Head of caudate nucleus (tissue), 42 donors: ENCODE measurements at places on chromosomes 7 and 10.

- peak; percentile 90 for DNase-seq
These were observed 47.8 kb downstream of the STRA8 start for GRCh38 chr7:135281363-135281949.

DNA sequence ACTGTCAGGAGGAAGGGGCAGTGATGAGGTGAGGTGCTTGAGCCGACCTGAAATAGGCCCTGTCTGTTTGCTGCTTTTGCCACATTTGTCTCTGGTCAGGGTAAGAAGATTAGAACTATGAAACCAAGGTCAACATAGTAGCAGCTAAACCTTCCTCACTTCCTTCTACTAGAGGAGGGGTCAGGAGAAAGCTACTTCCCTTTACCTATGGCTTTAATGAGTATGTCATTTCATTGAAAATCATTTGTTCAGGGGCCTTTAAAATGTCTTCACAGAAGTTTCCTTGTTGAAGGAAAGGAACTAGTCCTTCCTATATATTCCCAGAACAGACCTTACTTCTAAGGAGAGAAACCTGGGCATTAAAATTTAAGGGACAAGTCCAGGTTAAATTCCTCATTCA is 19.0 kb downstream of the HYAL4 start:
- no peak for DNase-seq

DNA sequence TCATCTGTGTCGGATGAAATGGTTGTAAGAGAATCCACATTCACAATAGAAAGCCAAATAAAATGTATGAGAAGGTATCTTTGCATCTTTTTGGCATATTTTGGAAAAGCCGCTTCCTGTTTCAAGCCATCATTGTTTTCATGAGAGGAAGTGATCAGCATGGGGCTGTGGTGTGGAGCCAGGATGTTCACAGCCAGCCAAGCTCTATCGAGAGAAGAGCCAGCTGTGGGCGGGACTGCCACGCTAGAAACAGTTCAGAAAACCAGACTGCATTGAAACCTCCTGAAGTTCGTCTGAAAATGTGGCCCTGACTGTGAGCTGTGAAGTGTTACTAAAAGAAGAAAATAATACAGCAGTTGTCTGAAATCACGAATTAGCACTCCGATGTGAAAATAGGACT is 21.2 kb upstream of the NPS start:
- peak; percentile 55 for DNase-seq

DNA sequence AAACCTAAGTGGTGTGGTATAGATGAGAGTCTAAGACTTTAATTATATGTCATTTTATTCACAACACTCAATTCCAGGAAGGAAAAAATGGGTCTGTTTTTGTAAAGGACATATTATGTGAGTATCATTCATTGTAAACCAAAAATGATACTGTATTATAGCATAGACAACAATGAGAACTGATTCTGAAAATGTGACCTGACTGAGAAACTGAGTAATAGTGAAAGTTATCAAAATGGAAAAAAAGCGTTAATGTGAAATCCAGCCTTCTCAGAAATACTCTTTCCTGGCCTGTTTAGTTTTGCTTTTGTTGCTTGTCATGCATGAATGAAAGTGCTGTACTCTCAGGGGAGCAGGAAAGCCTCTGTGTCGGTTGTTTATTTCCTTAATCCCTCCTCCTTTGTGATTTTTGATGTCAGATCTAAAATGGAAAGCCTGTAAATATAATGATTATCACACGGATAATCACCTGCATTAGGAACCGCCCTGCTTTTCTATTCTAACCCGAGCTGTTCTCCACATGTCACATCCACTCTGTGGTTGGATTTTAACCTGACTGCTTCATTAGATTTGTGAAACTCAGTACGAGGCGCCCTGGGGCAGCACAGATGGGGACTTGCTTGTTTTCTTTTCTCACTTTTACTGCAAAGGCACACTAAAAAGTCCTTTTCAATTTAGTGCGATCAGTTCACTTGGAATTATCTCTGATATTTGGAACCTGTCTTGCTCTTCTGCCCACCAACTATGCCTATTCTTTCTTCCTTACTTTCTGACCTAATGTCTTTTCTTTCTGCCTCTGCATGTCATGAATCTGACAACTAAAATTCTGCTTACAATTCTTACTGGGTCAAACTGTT is 240.9 kb upstream of the KAT6B start:
- peak; percentile 8 for DNase-seq

DNA sequence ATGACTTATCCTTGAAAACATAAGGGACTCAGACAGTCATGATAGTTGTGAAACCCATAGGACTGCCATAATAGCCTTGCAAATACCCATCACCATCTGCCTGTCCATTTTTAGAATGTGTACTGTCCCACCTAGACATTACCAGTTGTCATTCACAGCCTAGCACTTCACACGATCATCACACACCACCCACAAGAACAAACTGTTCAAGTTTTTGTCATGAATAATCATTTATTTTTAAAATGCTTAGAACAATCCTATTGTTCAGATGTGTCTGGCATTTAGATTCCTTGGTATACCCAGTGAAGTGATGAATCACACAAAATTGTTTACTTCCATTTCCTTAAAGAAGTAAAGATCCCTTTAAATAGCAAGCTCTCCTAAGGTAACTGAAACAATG is 46.6 kb downstream of the CCDC3 start:
- DNase-seq: no peak

- DNase-seq: no peak
These were observed 51.8 kb upstream of the CHST3 start for GRCh38 chr10:71912431-71912830.

GRCh38 chr10:44313761-44314165 is 71.1 kb downstream of the CXCL12 start:
- DNase-seq: no peak

GRCh38 chr7:127850195-127850594 is 181.0 kb downstream of the LRRC4 start:
- no peak for DNase-seq

GRCh38 chr7:47724335-47724982 is 142.5 kb upstream of the TNS3 start:
- no peak for DNase-seq

- DNase-seq: no peak
These were observed 138.9 kb upstream of the COBL start for GRCh38 chr7:51455513-51455912.

DNA sequence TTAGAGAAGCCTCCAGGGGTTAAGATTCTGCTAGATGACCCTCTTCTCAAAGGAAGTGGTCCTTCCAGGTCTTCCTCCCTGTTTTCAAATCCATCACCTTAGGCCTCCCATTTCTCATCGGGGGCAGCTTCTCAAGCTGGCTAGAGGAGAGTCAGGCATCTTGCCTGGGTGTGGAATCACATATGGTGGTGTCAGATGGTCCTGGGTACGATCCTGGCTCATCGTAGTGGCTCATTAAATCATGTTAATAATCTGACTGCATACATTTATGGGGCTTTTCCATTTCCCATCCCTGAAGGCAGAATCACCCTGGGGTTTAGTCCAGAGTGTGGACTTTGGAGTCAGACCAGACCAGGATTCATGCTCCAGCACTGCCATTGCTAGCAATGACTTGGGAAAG is 132.6 kb downstream of the RPS24 start:
- no peak for DNase-seq

DNA sequence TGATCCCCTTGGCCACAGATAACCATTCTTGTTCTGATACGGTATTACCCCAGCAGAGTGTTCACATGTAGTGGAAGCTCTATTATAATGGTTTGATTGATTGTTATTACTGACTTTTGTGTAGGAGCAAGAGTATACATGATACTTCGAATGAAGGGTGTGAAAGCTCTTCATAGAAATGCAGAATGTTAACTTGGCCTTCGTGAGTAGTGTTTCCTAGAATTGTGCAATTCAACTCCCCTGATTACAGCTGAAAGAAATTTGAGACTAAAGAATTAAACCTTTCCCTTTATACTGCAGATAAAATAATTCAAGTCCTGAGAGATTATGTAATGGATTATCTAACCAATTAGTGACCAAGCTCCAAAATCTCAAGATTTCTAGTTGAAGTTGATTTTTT is 38.2 kb downstream of the MKLN1 start:
- DNase-seq: no peak

- DNase-seq: no peak
These were observed 64.3 kb downstream of the FAM204A start for GRCh38 chr10:118277871-118278270.

GRCh38 chr7:151923097-151923876 is 33.0 kb upstream of the GALNTL5 start:
- no peak for DNase-seq

DNA sequence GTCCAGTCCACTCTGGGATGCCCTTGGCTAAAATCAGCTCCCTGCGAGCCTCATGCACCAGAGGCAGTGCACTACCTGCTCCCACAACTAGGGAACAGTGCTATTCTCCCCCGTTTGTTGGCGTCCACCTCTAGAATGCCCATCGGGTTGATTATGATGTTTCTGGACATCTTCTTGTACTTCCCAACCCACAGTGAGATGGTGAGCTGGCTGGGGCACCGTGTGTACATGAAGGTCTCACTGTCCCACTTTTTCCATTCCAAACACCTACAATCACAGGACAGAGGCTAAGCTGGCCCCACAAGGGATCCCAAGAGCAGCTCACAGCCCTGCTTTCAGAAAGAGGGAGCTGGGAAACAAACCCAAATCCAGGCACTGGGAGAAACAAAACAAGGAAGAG is 126.2 kb upstream of the ZNF92 start:
- DNase-seq: no peak

DNA sequence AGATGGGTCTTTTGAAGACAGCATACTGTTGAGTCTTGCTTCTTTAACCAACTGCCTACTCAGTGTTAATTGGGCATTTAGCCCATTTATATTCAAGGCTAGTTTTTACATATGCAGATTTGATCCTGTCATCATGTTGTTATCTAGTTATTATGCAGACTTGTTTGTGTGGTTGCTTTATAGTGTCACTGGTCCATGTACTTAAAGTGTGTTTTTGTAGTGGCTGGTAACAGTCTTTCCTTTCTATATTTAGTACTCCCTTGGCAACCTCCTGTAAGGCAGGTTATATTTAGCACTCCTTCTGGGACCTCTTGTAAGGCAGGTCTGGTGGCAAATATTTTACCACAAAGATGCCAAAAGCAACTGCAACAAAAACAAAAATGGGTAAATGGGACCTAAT is 66.7 kb downstream of the TES start:
- DNase-seq: no peak

DNA sequence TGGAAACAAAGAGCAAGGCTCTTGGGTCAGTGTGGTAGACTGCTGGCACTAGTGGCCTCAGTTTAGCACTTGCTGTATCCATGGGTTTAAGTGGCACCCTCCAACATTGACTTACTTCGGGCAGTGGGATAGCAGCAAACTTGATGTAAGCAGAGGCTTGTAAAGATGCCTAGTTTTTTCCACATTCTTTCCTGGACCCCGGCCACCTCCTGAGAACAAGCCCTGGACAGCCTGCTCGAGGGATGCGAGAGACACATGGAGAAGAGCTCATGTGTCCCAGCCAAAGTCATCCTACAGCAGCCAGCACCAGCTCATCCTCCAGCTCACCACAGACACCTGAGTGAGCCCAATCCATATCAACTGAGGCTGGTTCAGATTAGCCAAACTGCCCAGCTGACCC is 142.7 kb upstream of the PCBD1 start:
- DNase-seq: no peak

- peak; percentile 60 for DNase-seq
These were observed at the start of gene LAMB1 for GRCh38 chr7:108002726-108003598. Gene LAMB1, minus strand, starts transcription at chr7:108003161. Its CDS starts 276 bp downstream, at chr7:108002885.

GRCh38 chr10:131444862-131445461 is 133.4 kb upstream of the TCERG1L start:
- DNase-seq: peak; percentile 14

DNA sequence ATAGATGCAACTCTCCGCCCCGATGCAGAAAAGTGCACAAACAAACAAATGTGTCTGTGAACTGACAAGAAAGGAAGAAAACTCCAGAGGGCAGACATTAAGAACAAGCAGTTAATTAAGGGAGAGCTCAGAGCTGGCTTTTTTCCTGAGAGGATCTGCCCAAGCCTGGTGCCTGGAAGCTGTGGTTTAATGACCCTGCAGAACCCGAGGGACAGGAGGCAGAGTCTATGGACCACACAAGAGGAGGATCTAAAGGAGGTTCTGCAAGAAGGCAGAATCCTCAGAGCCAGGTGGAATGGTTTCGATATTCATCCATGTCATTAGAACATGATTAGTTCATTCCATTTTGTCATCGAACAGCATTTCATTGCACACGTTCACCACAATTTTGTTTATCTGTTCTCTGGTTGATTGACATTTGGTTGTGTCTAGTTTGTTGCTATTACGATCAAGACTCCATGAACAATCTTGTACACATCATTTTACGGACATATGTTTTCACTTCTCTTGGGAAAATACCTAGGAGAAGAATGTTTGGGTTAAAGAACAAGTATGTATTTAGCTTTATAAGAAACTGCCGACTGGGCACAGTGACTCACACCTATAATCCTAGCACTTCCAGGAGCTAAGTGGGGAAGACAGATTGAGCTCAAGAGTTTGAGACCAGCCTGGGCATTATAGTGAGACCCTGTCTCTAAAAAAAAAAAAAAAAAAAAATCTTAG is 560.2 kb downstream of the CALN1 start:
- DNase-seq: no peak

GRCh38 chr10:117615649-117616048 is 73.1 kb downstream of the EMX2 start:
- DNase-seq: no peak

GRCh38 chr10:3054183-3054850 is 13.0 kb upstream of the PFKP start:
- no peak for DNase-seq

- DNase-seq: no peak
These were observed 37.7 kb upstream of the HDAC9 start for GRCh38 chr7:18457832-18458231.

- no peak for DNase-seq
These were observed 37.8 kb upstream of the CACUL1 start for GRCh38 chr10:118792526-118792925.

- DNase-seq: no peak
These were observed 443 bp downstream of the RNF32 start for GRCh38 chr7:156640949-156641485.

GRCh38 chr10:74305730-74306129 is 154.7 kb downstream of the ADK start:
- DNase-seq: no peak

GRCh38 chr7:87032604-87033339 is 26.7 kb downstream of the ELAPOR2 start:
- DNase-seq: no peak

GRCh38 chr7:70942791-70943190 is 189.2 kb upstream of the GALNT17 start:
- DNase-seq: no peak

- no peak for DNase-seq
These were observed 37.7 kb upstream of the SMARCD3 start for GRCh38 chr7:151286148-151286547.

GRCh38 chr7:19110776-19111175 is 6.7 kb downstream of the TWIST1 start:
- no peak for DNase-seq
